ENCODE measurements at places on chromosomes 1 and 21.

DNA sequence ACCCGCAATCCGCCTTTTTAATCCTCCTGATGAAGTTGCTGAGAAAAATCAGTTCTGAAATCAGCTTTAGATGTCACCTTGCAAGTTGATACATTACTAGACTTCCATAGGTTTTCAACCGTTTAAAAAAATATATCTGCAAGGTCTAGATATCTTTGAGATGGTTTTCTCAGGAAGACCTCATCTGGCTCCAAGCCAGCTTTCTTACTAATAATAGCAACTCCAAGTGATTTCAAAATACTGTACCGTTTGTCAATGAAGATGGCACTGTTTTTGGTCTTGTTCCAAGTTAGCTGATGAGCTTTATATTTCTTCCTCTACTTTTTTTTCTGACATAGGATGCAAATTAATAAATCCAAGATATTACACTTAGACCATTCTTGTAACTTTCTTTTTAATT lies 40.3 kb downstream of the LRRC8C start:
- DNase-seq: no peak

GRCh38 chr1:232322162-232322734 lies 307.7 kb downstream of the SIPA1L2 start:
- no peak for DNase-seq

DNA sequence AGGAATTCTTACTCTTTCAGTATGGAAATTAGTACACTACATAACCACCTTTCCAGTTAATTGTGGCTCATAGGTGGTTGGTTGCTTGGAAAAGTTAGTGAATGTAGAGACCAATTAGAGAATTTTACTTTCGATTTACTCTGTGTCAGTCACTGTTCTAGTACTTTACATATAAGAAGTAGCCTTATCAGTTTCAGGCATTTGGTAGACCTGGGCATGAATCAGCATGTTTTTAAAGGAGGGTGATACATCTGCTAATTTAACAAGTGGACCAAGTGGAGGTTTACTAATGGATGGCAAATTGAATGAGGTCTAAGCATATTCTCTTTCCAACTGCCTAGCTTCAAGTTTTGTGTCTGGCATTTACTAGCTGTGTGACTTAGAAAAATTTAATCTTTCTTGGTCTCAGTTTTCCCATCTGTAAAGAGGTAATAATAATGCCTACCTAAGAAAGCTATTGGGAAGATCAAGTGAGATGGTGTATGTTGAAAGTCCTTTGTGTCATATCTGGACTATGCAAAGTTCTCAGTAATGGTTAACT lies 1158.6 kb downstream of the PLA2G4A start:
- DNase-seq: no peak

DNA sequence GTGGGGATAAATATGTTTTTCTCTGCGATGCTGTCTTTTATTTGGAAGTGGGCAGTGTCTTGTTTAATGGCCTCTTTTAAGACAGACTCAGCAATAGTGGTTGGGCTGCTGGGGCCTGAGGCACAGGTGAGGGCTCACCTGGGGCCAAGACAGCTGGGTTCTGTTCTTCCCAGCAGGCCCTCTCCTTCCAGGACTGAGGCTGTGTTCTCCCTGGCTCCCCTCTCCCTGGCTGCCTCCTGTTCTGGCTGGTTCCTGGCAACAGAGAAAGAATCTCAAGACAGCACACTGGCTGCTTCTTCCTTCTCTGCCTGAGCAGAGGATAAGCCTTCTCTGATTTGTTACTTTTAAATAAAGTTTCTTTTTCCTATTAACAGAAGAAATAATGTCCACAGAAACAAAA lies 7.4 kb upstream of the GRHL3 start:
- no peak for DNase-seq

- DNase-seq: no peak
Measured at GRCh38 chr1:53951697-53952096, 5.5 kb downstream of the LRRC42 start.

- no peak for DNase-seq
Measured at GRCh38 chr1:246324711-246325110, 182.4 kb downstream of the SMYD3 start.

DNA sequence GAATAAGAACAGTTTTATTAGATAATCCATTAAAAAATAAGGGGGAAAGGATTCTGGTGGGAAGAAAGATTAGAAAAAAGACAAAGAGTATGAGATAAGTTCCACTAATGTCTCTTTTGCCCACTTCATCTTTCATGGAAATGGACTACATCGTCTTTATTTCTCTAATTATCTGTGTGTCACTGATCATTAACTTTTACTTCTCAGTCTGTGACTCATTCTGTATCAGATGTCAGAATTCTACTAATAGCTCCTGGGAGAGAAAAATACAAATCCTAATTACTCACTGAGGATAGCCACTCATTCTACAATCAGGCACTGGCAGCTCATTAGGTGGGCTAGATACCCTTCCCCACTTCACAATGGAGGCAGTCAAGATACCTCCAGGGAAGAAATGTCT lies 41.7 kb downstream of the ILDR2 start:
- DNase-seq: no peak

All from activated CD8-positive, alpha-beta T cell treated with anti-CD3 and anti-CD28 coated beads for 36 hours (primary cell).